H54 (cell line): ENCODE measurements at places on chromosomes 11 and 22.
A peak's percentile ranks its signal among the peaks of the same experiment; 100 is the strongest.

DNA sequence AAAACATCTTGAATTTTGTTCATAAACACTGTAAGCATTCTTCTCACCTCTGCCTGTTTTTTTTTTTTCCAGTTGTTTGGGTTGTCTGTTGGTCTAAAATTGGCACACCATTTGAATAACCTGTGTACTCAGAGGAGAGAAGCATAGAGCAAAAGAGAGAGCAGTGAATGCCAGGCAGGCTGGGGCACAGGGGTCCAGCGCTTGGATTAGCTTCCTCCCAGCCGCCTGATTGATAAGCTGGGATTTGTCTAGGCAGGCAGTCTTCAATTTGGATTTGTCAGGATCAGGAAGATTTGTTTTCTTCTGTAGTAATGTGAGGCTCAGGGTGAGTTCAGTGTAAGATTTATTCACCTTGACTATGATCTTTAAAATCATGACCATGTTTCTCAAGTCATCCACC, 59.0 kb downstream of the ARL14EP start:
- no peak for DNase-seq

DNA sequence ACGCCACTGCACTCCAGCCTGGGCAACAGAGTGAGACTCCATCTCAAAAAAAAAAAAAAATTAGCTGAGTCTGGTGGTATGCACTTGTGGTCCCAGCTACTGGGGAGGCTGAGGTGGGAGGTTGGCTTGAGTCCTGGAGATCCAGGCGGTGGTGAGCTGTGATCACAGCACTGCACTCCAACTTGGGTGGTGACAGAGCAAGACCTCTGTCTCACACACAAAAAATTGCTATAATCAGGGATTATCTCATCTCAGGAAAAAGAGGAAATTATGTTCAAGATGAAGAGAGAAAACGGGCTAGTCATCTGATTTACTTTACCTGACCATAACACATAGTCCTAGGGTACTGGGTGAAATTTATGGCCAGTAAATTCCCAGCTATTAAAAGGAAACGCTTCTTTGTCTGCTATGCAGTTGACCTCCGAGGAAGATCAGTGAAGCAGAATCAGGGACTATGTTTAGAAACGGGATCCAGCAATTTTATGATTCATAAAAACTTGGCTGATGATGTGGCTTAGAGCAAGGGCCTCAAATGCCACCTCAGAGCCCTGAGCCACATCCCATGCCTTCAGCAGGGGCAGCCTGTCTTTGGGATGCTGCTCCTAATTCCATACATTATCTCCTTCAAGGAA, 386.2 kb downstream of the NTM start:
- DNase-seq, result no peak

DNA sequence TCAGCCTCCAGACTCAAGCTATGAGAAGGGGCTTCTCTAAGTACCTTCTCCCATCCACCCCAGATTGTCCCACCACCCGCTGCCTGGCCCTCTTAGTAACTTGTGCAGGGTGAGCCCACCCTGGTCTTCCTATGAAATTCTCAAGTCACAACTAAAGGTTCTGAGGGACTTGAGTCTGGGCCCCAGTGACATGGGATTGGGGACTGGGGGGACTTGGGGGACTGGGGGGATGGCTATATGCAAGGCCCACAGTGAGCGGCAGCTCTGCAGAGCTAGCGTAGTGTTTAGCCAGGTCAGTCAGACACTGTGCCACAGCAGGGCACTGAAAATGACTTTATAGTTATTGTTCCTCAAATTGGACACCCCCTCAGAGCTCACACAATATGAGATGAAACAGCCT, 622.3 kb upstream of the CADM1 start:
- no peak for DNase-seq

GRCh38 chr11:34425360-34425759, 13.4 kb upstream of the CAT start:
- no peak for DNase-seq

DNA sequence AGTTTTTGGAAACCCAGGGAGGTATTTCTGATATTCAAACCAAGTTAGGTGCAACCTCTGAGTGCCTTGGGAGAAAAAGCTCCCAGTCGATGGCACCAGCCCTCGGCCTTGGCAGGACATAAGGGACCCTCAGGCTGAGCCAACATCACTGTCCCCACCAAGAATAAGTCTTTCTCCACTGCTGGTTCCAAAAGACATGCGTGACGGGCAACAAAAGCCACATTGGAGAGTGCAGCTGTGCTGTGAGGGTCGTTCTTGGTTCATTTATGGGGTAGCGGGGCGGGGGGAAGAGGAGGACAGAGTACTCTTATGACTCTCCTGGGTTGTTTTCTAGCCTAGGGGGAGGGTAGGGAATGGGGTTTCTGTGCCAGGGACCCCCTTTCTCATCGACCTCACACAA, 11.2 kb upstream of the TPCN2 start:
- no peak for DNase-seq

DNA sequence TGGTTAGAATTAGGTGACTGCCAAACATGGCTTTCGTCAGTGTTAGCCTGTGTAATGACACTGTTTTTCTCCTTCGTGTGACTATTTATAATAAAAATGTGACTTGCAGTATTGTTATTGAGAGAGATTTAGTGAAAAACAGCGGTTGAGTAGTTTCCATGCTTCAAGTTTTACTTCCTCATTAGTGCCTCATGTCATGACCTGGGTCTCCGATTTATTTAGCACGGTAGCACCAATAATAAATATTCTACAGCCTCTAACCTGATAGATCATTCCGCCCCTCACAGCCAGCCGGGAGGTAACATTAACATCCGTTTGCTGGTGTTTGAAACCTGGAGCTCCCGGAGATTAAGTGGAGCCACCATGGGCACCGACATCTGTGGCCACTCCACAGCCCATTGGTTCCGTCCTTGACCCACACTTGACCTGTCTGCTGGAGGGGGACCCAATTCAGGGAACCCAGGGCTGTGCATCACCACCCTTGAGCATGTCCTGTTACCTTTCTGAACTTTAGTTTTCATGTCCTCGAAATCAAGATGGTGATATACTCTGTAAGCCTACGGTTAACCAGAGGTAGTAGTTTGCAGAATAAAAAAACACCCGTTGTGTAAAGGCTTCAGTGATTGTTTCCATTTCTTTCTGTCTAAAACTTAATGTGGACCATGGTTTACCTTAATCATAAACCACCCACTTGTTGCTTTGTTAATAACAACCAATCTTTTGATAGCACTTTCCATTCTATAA, 104.1 kb downstream of the ATXN10 start:
- no peak for DNase-seq

DNA sequence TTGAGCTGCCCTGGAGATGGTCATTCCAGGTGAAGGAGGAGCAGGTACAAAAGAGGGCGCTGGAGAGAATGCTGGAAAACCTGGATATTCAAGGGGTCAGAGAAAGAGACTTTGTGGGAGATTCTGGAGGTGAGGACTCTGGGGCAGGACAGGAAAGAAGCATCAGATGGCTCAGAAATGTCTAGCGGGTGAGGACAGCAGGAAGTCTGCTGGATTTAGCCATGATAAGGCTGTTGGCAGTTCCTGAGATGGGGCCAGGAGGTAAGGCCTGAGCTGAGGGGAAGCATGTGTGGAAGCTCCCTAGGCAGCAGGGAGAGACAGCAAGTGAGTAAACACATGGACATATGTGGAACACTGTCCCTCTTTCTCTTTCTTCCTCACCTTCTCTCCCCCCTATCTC, 1.5 kb downstream of the UPB1 start:
- no peak for DNase-seq

DNA sequence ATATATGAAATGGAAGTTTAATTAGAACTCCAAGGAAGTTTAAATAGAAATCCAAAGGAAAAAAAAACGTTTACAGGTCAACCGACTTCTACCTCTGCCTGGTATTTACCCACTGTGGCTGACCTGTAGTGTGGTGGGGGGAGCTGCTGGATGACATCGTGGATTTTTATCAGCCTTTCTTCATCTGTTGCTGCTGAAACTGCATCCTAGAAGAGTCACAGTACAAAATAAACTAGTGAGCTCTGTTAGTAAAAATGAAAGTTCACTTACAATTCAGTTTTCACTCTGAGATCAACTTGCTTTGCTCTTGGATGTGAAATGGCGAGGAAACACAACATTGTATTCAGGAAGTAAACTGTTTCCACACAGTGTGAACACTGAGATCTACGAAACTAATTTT, 43.2 kb upstream of the TP53AIP1 start:
- no peak for DNase-seq

- no peak for DNase-seq
These were observed 6.7 kb downstream of the KCNJ5 start for GRCh38 chr11:128897826-128898225.

- no peak for DNase-seq
These were observed 8.9 kb upstream of the PELI3 start for GRCh38 chr11:66457826-66458225.

DNA sequence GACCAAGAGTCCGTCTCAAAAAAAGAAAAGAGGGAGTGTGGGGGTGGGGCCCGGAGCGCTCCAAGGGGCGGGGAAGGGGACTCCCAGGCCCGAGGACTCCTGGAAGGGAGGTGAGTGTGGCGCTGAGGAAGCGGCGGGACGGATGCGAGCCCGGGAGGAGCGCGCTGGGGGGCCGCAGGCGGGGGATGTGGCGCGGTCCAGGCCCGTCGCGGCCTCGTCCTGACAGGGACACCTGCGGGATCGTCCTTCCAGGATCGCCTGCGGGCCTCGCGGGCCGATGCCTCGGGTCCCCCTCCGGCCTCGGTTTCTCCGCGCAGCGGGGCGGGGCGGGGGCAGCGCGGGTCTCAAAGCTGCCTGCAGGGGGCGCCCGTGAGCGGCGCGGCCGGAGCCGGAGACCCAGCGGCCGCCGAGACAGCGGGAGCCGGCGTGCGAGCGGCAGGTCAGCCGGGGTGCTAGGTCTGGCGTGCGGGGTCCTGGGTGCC, 3.8 kb upstream of the ADORA2A start:
- peak; percentile 65 for DNase-seq
